ENCODE measurements at places on chromosomes 11 and 22. TPM values are rescaled to one million over a fixed set of nuclear protein-coding genes. Genes with fewer than 3 reads are reported as not detected.
A peak's percentile ranks its signal among the peaks of the same experiment; 100 is the strongest.

GRCh38 chr11:17528906-17529843 lies 15.0 kb downstream of the USH1C start:
- no peak overlapping the region for H3K27ac ChIP-seq
- no peaks in the 10 kb centered on the region for H3K4me1 ChIP-seq
- H3K27me3 ChIP-seq, result no peaks in the 10 kb centered on the region
- no peak for DNase-seq
- H3K36me3 ChIP-seq, result no peaks in the 10 kb centered on the region
- no peak overlapping the region for H3K4me3 ChIP-seq

GRCh38 chr11:117384045-117384444 lies 56.4 kb downstream of the CEP164 start:
- no peaks in the 10 kb centered on the region for H3K4me1 ChIP-seq
- no peaks in the 10 kb centered on the region for H3K27me3 ChIP-seq
- H3K27ac ChIP-seq, result no peak overlapping the region
- no peak overlapping the region for H3K4me3 ChIP-seq
- no peak for DNase-seq

GRCh38 chr11:936199-936598 lies 10.5 kb downstream of the AP2A2 start:
- no peak overlapping the region for H3K27ac ChIP-seq
- peaks cover 18% of the 10 kb centered on the region for H3K4me1 ChIP-seq
- DNase-seq, result no peak
- no peaks in the 10 kb centered on the region for H3K27me3 ChIP-seq
- H3K36me3 ChIP-seq, result no peaks in the 10 kb centered on the region

DNA sequence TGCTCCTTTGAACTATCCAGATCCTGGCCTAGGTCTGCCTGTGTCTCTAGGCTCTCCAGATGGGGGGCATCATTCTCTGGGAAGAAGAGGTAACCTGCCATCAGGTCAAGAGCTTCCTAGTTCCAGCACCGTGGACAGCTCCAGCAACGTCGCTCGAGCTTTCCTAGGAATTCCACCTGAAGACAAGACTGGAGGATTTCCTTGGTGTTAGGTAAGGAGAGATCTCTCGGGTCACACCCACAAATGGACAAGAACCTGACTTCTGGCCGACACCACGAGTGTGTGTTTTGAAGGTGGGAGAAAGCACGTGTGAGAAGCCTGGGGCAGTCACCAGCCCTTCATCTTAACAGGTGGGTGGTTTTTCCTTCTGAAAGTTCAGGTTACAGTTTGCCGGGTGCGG lies 1.2 kb downstream of the PRG3 start:
- no peaks in the 10 kb centered on the region for H3K4me1 ChIP-seq
- no peaks in the 10 kb centered on the region for H3K36me3 ChIP-seq
- DNase-seq, result no peak
- H3K27me3 ChIP-seq, result no peaks in the 10 kb centered on the region
- no peak overlapping the region for H3K27ac ChIP-seq
- no peak overlapping the region for H3K4me3 ChIP-seq

DNA sequence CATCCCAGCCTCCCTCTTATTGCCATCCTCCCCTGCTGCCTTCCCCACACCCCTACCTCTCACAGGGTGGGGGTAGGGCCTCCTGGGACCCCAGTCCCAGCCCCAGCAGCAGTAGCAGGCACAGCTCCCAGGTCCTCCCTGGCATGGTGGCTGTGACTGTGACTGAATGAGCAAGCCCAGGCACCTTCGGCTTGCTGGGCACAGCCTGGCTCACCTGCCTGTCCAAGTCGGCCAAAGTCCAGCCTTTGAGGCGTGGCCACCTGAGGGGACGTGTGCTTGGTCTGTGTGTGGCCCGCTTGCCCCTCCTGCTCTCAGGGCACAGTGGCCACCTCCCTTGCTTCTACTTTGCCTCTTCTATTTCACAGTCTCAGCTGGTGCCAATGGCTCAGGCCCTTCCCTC lies at the start of gene TREH:
Gene TREH (minus strand): TSS at position 168 of the 400 bp plus-strand sequence. CDS start 23 bp downstream, at position 145.
- no peaks in the 10 kb centered on the region for H3K27me3 ChIP-seq
- H3K4me3 ChIP-seq, result no peak within 1 kb of the TSS
- DNase-seq, result no peak
- no peak within 1 kb of the TSS for H3K27ac ChIP-seq

Gene NFRKB
- total RNA-seq, result 35.2 TPM

GRCh38 chr11:70064008-70064725 lies 13.9 kb upstream of the ANO1 start:
- H3K27me3 ChIP-seq, result no peaks in the 10 kb centered on the region
- no peak for DNase-seq
- H3K4me3 ChIP-seq, result no peak overlapping the region
- no peaks in the 10 kb centered on the region for H3K36me3 ChIP-seq
- no peaks in the 10 kb centered on the region for H3K4me1 ChIP-seq
- no peak overlapping the region for H3K27ac ChIP-seq

DNA sequence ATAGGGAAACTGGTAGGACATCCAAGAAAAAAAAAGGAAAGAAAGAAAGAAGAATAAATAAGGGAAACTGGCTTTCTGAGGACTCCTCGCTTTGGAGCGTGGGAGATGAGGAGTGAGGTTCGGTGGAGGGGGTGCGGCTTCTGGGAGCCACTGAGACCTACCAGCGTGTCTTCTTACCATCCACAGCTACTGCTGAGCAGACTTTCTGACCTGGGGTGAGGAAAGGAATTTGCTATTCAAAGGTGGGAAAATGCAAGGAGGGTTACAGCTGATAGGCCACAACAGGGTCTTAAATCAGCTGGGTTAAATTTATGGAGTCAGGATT lies 488 bp upstream of the SELENOM start:
- no peak for DNase-seq
- peak overlapping the region; percentile 34 for H3K27ac ChIP-seq

Gene SHANK2
- not detected for total RNA-seq

- no peak for DNase-seq
- H3K27me3 ChIP-seq, result peaks cover 5% of the 10 kb centered on the region
- H3K36me3 ChIP-seq, result no peaks in the 10 kb centered on the region
Observed at GRCh38 chr11:123681030-123681429, 26.6 kb upstream of the SCN3B start.

Measured in natural killer cell (primary cell).